ENCODE measurements at places on chromosomes 11 and 22.

DNA sequence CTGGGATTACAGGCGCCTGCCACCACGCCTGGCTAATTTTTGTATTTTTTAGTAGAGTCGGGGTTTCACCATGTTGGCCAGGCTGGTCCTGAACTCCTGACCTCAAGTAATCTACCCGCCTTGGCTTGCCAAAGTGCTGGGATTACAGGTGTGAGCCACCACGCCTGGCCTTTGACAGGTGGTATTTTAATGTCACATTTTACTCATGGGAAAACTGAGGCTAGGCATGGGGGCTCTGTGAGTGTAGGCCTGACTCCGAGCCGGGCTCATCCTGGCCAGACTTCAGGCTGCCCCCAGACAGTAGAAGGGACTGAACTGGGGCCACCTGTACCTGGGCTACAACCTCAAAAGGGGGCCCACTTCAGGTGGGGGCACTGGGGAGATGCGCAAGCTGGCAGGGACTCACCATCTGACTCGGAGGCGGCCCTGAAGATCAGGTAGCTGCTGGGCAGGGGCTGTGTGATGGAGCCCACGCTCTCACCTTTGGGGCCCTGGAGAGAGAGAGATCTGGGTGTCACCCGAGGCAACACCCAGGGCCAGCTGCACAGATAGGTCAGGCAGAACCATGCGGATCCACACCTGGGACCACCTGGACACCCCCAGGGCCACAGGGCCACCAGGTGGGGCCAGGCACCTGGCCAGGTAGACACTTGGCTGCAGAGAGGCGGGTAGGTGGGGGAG, 45.8 kb downstream of the OSBPL5 start:
- no peak for DNase-seq

DNA sequence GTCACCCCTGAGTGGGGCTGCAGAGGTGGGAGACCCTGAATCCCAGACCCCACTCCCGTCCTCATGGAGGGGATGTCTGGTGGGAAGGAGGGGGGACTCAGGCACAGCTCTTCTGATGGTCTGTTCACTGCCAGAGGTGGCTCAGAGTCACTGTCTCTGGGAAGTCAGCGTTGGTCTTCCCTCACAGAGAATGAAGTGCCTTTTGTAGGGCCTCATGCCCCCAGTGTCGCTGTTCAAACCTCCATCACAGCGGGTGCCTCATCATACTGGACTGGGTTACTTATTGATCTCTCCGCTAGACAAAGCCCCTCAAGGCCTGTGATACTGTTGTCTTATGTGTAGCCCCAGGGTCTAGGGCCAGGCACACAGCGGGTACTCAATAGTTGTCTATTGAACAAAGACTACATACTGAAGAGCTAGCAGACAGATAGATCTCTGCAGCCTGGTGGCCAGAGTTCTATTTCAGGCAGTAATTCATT, 41.3 kb downstream of the CD6 start:
- DNase-seq, result no peak

DNA sequence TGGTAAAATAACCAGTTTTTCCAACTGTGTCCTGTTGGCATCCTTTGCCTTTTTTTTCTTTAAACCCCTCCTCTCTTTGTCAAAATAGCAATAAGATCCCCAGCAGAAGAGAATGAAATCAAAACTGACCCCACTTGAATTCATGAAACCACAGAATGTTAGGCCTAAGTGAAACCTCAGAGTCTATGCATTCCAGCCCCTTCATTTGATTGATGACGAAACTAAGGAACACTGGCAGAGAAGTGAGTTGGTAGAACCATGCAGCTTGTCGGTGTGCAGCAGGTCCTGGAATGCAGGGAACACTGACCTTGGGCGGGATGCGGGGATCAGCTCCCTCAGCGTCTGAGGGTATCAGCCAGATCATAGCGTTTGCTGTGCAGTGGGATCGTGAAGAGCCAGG, 57.5 kb downstream of the GRK3 start:
- no peak for DNase-seq

DNA sequence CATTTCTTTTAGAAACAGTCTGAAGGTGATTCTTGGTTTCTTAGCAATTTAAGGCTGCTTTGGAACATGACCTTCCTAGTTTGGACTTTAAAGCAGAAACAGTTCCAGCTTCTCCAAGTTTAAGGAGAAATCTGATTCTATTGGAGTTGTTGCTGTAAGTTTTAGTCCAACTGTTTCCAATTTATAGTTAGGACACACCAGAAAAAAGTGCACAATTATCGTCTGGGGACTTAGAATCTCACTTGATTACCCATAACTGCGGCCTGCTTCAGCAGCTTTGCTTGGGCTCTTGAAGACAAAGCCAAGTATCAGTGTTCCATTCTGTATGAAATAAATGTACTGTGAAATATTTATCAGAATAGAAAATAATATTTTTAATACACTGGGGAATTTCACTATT, 246.6 kb downstream of the TMEM135 start:
- DNase-seq, result no peak

- no peak for DNase-seq
These were observed at the start of gene PGGHG for GRCh38 chr11:288478-289397. TSS of gene PGGHG (plus strand) at chr11:289126. CDS start at chr11:289817, 691 bp downstream.

DNA sequence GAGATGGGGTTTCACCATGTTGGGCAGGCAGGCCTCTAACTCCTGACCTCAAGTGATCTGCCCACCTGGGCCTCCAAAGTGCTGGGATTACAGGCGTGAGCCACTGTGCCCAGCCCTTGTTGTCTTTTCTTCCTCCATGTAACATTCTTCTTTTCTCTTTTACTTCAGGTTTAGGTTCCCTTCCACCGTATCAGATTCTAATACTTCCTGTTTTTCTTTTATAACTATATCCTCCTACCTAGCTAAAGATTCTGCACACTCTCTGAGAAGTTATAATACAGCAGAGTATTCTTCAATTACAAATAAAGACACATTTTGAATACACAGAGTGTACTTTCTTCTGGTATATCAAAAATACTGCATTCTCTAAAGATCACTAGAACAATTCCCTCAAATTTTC, 33.2 kb upstream of the GAB2 start:
- no peak for DNase-seq

DNA sequence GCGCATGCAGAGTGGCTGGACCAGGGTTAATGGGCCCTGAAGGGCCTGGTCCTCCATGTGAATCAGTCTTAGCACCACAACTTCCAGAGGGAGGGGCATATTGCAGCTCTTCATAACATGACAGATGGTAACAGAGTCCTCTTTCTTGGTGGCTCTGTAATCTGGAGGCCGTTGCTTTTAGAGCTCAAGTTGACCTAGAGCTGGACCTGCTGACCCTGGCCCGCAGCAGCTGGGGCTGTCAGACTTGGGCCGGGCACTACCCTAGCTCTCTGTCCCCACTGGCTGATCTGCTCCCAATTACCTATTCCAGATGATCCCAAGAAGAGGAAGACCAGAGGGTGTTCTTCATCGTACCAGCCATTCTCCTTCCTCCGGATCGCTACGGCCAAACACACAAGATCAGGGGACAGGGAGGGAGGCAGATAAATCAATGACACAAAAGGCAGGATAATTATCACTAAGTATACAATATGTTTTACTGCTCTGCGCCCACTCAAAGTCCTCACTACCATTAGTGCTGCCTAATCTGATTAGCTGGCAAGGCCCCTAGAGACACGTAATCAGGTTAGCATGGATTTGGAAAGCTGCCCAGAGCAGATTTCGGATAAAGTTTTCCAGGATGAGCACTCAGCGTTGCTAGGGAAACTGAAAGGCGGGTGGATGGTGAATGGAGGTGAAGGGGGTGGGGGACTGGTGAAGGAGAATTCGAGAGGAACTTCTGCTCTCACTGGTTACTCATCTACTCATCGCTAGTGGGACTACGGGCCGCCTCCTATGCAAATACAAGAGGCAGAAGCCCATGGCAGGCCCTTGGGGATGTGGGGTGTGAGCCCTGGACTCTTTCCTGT, 64.5 kb upstream of the PHOX2A start:
- DNase-seq, result no peak

All from left renal cortex interstitium (tissue), 4 donors.